ENCODE measurements at places on chromosomes 12 and 14. TPM values are rescaled to one million over a fixed set of nuclear protein-coding genes. Genes with fewer than 3 reads are reported as not detected.

DNA sequence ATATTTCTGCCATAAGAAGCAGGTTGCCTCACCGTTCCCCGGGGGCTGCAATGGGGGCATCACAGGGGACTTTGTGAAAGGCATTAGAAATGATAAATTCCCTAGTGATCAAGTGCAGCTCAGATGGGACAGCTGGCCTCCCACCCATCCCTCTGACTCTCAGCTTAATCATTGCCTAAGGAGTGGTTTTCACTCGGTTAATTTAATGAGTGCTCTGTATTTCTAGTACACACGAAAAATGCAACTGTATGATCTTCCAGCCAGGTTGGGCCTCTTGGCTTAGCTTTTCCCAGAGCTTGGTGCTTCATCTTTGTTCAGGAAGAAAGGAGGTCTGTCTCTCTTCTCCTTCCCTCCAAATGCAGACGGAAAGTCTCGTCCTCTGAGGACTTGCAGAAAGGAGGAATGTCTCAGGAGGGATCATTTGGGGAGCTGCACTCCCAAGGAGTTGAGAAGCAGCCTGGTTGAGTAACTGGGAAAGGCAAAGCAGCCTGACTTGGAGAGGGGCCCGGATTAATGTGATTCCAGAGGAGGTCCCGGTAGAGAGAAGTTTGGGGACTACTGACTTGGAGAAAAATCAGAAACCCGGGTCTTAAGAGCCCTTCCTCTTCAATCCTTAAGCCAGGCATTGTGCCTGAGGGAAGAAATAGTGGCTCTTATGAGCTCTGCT, 7.2 kb downstream of the CD9 start:
- H3K36me3 ChIP-seq: no peaks in the 10 kb centered on the region
- no peak overlapping the region for H3K27ac ChIP-seq
- no peak for DNase-seq
- H3K27me3 ChIP-seq: peaks cover 5% of the 10 kb centered on the region
- peaks cover 24% of the 10 kb centered on the region for H3K4me1 ChIP-seq
- no peak overlapping the region for H3K4me3 ChIP-seq

The IL23A gene
- total RNA-seq: 14.4 TPM

The PRR4 gene
- total RNA-seq: 1.5 TPM

DNA sequence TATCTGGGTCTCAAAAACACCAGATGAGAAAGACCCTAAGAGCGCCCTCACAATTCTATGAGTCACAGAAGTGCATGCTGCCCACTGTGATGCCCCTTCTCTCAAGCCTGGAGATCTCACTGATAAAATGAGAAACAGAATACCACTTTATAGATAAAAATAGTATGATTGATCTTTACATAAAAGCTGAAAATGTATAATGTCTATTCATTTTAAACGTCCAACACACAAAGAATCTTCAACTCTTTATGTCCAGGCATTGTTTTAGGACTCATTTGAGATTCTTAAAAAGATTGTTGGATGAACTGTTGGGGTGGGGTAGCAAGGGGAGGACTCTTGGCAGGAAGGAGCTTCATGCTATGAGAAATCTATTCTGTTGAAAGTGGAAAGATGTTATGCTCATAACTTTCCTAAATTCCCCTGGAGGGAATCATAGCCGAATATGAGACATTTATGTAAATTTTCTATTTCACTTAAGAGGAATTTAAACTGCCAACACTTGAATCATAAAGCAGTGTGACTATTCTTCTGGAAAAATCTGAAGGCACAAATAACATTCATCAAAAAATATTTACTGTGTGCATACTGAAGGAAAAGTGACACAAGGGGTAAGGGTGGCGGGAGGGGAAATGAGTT, 174.6 kb downstream of the STXBP6 start:
- H3K4me1 ChIP-seq: peaks cover 3% of the 10 kb centered on the region
- H3K36me3 ChIP-seq: no peaks in the 10 kb centered on the region
- H3K27me3 ChIP-seq: no peaks in the 10 kb centered on the region
- no peak overlapping the region for H3K4me3 ChIP-seq

DNA sequence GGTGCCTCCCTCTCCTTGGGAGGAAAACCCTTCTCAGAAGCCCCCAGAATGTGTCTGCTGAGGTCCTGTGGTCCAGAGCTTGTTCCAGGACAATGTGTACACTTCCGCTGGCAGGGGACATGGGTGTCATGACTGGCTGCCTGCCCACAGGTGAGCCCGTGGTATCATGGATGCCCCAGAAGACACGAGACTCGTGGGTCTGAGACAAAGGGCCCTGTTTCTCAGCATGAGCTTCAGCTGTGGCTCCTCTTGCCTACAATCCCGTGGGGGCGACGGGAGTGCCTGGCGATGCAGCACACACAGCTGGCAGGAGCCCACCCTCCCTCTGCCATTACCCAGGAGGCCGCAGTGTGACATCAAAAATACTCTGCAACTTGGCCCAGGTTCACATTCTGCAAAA, 7.0 kb downstream of the TMEM121 start:
- no peak overlapping the region for H3K27ac ChIP-seq
- H3K27me3 ChIP-seq: peaks cover 21% of the 10 kb centered on the region
- H3K4me1 ChIP-seq: peaks cover 7% of the 10 kb centered on the region
- H3K4me3 ChIP-seq: no peak overlapping the region
- no peaks in the 10 kb centered on the region for H3K36me3 ChIP-seq
